Spleen (tissue), 13 donors: ENCODE measurements at places on chromosomes 3 and 15. TPM values are rescaled to one million over a fixed set of nuclear protein-coding genes. Genes with fewer than 3 reads are reported as not detected.
A peak's percentile ranks its signal among the peaks of the same experiment; 100 is the strongest.

DNA sequence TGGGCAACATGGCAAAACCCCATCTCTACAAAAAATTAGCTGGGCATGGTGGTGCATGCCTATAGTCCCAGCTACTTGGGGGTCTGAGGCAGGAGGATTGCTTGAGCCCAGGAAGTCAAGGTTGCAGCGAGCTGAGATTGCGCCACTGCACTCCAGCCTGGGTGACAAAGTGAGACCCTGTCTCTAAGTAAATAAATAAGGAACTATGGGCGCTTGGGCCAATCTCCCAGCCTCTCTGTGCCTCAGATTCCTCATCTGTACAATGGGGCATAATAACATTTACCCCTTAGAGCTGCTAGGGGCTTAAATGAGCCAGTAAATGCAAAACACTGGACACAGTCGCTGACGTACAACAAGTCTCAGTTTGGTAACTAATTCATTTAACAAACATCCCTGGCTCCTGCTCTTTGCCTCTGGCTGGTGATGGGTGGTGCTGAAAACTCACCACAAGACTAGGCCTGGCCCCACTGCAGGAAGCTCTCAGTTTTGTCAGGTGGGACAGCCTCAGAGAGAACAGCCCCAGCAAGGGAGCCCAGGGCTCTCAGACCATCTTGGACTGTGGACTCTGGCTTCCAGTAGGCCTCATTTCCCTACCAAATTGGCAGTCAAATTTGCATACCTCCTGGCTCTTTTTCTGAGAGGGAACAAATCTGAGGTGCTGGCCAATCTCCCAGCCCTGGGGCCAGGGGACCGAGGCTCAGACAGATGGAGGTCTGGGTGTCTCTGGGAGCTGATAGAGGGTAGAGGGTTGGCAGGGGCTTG, 6.4 kb upstream of the TBC1D2B start:
- no peak for DNase-seq

GRCh38 chr3:125331243-125331642, 43.9 kb downstream of the ZNF148 start:
- no peak for DNase-seq

- peak; percentile 81 for DNase-seq
Observed at GRCh38 chr15:68333775-68334470, 56.4 kb downstream of the FEM1B start.

ZNF717 gene
- 6.4 TPM for polyA plus RNA-seq

RETNLB gene
- not detected for polyA plus RNA-seq

CORO2B gene
- 2.4 TPM for polyA plus RNA-seq
